Chondrocyte (in vitro differentiated cells): ENCODE measurements at places on chromosomes 2 and 18.

GRCh38 chr2:188928643-188929042 lies 45.5 kb upstream of the COL3A1 start:
- DNase-seq = no peak

DNA sequence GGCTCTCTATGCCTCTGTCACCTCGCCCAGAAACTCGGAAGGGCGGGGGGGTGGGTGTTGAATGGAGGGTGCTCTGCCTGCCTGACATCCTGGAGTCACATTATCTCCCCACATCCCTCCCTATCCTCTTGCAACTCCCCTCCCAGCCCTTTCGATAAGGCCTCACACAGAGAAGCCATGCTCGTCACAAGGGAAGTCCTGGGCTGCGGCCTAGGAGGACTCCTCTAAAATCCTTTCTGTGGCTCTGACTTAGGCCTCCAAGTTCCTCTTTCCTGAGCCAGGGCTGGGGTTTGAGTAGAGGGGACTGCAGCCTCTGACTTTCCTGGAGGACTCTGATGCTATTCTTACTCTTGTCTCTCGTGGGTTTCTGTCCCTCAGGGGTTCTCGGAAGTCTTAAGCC lies 75.0 kb upstream of the PKDCC start:
- DNase-seq = no peak

DNA sequence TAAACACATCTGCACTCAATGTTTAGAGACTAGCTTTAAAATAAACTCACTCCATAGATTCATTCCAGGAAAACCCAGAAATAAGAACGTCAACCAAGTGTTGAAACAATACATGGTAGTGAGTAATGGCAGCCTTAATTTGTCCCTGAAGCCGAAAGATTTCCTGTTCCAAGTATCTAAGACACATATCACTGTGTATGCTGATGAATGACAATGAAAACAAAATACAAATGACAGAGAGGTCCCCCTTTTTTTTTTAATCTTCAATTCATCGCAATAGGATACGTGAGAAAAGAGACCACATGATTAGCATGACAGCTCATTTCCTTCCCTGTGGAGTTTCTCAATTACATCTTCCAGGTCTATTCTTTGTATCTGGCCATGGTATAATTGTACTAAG lies 160.5 kb upstream of the STK17B start:
- no peak for DNase-seq

- DNase-seq = no peak
Observed at GRCh38 chr2:84832772-84833461, 48.0 kb downstream of the TRABD2A start.

DNA sequence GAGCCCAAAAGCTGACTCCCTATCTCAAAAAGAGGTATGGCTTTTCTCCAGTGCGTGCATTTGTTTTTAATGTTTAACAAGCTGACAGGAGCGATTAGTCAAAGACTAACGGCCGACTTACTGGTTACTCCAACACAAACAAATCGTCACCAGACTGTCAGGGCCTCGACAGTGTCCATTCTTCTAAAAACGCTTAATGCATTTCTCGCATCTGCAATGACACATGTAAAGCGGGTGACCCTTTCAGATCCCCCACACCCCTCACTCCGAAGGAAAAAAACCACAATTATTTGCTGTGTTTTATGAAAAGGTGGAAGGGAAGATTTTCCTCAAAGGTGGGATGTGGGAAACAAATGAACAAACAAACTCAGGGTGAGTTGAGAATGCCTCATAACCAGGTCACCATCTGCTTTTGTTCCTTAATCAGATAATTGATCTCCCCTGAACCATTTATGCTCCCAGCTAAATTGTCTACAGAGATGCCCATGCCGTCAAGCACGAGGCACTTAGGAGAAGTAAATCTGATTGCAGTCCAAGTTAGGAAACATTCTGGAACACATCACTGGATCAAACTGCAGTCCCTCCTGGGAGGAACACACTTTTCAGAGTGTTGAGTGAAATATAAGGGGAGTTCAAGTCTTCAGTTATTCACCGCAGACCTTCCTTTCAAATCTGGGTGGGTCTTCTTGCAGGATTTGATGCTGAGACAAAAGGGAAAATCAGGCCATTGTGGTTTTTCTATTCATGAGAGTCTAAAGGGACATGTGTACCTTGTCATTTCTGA lies 340.8 kb downstream of the CMPK2 start:
- no peak for DNase-seq

- no peak for DNase-seq
Observed at GRCh38 chr18:59021500-59021899, 118.2 kb upstream of the SEC11C start.

DNA sequence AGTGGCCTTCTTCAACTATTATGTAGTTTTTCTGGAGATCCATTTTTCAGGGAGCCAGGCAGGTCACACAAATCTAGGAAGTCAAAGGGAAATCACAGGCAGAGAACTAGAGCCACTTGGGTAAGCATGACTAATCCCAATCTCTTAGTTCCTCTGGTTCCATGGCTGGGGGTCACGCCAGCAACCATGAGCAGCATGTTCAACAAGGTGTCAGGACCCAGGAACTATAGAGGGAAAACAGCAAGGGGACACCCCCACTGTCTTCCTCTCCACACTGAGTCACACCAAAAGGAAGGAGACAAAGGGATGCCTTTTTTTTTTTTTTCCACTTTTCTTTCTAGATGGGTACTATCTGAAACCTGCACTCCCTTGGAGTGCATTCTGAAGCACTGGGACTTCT lies 250.9 kb downstream of the OTX1 start:
- no peak for DNase-seq

GRCh38 chr2:53407363-53408080 lies 360.1 kb upstream of the CHAC2 start:
- no peak for DNase-seq

GRCh38 chr18:74942319-74942910 lies 266.5 kb downstream of the PTGR3 start:
- DNase-seq = no peak

DNA sequence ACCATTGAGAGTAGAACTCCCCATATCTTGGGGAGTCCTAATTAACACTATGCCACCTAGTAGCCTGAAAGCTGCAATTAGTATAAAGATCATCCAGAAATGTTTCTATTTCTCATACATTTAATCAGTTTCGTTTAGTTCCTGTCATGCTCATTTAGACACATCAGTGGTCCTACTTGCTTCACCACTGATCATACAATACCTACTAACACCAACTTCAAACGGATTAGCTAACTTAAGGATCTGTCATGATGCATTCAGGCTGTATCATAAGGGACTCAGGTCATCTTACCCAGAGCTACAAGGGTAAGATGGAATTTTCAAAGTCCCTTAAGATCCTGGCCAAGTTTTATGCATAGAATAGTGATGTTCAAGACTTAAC lies 6.8 kb downstream of the SRSF7 start:
- DNase-seq = no peak

GRCh38 chr2:207107131-207107530 lies 58.6 kb downstream of the KLF7 start:
- no peak for DNase-seq

- no peak for DNase-seq
Observed at GRCh38 chr18:74625157-74625556, 27.5 kb downstream of the ZNF407 start.

DNA sequence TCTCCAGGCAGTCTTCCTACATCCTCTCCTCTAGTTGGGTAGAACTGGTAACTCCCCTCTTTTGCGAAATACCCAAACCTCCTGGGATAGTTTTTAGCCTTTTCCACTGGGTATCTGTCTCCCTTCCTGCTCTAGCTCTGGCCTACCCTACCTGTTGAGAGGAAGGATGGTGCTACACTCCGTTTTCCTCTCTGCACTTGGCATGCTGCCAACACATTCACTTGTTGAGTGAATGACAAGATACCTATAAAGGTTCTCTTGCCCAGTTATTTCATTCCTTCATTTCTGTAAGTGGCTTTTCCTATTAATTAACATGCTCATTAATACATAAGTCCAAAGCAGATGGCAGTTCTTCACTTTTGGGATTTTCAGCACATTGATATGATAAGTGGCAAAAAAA lies 293.8 kb downstream of the CNTNAP5 start:
- no peak for DNase-seq

GRCh38 chr2:195838002-195838401 lies 181.0 kb downstream of the SLC39A10 start:
- no peak for DNase-seq

GRCh38 chr2:187939180-187939579 lies 352.5 kb upstream of the GULP1 start:
- no peak for DNase-seq

DNA sequence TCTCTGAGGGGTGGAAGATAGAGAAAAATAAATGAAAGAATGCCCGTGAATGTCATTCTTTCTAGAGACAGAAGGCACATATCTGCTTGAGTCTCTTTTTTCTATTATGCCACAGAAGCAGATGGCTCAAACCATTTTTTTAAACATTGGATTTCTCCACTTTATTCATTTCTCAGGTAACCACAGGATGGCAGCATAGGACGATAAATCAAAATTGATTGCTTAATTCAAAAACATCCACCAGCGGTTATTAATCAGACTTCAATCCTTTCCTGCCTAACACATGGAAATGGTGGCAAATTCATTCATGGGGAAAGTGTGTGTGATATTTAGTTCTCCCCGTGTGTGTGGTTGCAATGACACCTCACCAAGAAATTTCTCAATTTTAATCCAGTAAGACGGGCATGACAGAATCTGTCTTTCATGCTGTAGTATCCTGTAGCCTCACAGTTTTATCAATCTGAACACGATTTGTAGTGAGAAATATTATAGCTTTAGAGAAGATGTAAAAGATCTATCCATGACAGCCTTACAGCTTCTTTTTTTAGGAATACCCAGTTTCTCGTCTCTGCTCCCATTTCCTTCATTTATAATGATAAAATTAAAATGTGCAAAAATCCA lies 72.2 kb downstream of the DSC3 start:
- no peak for DNase-seq

- no peak for DNase-seq
Observed at GRCh38 chr2:203721781-203722300, 15.4 kb downstream of the CD28 start.

DNA sequence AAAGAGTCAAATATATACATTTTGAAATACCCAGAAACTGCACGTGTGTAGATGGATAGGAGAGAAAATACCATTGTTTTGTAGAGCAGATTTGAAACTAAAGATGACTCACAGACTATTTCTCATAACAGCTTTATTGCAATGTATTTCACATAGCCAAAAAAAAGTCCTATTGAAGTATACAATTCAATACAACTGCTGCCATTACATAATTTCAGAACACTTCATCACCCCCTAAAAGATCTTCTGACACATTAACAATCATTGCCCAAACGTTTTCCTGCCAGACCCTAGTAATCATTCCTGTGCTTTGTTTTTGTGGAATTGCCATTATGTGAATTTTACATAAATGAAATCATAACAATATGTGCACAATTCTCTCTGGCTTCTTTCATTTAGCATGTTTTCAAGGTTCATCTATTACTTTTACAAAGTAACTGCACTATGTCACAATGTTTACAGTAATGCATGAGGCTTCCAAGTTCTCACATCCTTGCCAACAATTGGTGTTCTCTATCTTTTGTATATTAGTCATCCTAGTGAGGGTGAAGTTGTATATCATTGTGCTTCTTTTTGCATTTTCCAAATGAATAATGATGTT lies 378.6 kb upstream of the CWC22 start:
- no peak for DNase-seq

DNA sequence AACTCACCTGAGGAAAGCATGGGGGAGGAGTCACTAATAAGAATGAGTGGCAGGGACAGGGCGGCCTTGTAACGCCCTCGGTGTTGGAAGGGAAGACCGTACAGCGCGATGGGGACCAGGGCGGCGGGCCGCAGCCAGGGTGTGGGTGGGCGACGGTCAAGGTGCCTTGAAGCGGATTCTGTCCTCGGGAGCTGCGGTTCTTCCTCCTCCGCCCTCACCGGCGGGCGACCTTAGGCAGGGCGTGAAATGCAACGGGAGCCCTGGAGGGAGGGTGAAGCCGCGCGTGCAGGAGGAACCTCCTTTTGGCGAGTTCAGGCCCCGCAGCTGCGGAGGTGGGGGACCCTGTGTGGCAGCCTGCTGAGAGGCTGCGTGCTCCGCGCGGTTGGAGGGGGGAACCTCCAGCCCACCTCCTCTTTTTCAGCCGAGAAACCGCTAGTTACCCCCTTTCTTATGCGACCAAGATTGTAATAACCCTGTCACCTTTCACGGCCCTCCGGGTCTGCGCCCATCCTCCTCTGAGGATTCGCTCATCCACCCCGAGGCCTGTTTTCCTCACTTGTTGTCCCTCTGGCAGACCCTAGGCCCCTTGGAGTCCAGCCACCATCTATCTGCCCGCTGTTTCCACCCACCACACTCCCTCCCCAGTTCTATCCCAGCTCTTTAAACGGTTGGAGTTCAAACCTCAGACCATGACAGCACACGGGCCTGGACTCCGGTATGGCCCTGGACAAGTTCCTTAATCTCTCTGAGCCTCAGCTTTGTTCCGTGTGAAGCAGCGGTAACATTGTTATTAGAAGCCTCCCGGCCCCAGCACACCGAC lies 823 bp upstream of the RNU2-63P start:
- no peak for DNase-seq

- DNase-seq = no peak
Observed at GRCh38 chr2:2849464-2850217, 518.6 kb upstream of the MYT1L start.

DNA sequence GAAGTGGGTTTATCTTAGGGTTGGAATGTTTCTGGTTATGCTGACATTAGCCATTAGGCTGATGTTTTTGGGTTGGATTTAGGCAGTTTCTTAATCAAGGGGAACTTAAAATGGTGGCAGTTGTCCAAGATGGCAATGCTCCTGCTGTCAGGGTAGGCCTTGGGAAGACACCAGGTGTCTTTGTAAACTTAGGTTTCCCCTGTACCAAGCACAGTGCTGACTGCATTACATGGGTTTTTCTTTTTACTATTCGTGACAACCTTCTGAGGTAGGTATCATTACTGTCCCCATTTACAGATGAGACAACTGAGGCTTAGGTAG lies 528 bp upstream of the ATG16L1 start:
- DNase-seq = no peak

GRCh38 chr2:72130659-72131360 lies 16.9 kb downstream of the CYP26B1 start:
- peak; percentile 53 for DNase-seq

DNA sequence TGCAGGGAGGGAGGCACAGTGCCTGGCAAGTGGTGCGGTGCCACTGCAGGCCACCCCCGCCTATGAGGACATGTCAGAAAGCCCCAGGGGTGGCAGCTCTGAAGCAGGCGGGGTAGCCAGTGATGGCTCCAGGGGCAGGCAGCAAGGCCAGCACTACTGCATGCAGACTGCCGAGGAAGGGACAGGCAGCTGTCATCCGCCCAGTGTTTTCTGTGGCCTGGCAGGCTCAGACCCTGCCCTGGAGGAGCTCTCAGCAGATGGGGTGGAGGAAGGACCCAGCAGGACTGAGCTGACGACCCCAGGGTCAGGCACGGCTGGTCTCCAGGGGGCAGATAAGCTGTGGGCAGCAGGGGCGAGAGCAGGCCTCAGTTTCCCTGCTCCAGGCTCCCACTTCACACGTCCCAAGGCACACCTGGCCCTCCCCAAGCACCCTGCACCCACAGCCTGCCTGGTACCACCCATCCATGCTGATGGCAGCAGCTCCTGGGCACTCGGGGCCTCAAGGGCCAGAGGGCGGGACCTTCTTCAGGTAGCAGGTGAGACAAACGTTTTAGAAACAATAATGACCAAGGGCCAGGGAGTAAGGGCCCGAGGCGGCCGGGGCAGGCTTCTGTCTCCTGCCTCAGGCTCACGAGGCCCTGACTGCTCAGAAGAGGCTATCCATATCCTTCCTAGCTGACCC lies 48.5 kb downstream of the HS6ST1 start:
- peak; percentile 77 for DNase-seq
